Camera-type eye (tissue), 1 donor: ENCODE measurements at places on chromosomes 2 and 18. TPM values are rescaled to one million over a fixed set of nuclear protein-coding genes. Genes with fewer than 3 reads are reported as not detected.

CD207 gene
- total RNA-seq: 5.3 TPM

GKN1 gene
- not detected for total RNA-seq

CKAP2L gene
- total RNA-seq: 8.0 TPM

HNMT gene
- 29.9 TPM for total RNA-seq

TPRKB gene
- total RNA-seq: 41.5 TPM

TUBB8B gene
- not detected for total RNA-seq

PPP4R3B gene
- 121 TPM for total RNA-seq

UGT1A8 gene
- not detected for total RNA-seq

TRPM8 gene
- total RNA-seq: 3.0 TPM

PROM2 gene
- total RNA-seq: 5.7 TPM

PRKAG3 gene
- total RNA-seq: 1.5 TPM
